ENCODE measurements at places on chromosomes 16 and 17.
A peak's percentile ranks its signal among the peaks of the same experiment; 100 is the strongest.

- DNase-seq = no peak
Observed at GRCh38 chr17:57168695-57169094, 83.6 kb downstream of the AKAP1 start.

- no peak for DNase-seq
Observed at GRCh38 chr17:11276486-11276885, 35.5 kb downstream of the SHISA6 start.

- DNase-seq = no peak
Observed at GRCh38 chr17:34113089-34113488, 142.0 kb upstream of the CCL2 start.

GRCh38 chr16:54645345-54645744 lies 285.3 kb upstream of the IRX5 start:
- DNase-seq = no peak

DNA sequence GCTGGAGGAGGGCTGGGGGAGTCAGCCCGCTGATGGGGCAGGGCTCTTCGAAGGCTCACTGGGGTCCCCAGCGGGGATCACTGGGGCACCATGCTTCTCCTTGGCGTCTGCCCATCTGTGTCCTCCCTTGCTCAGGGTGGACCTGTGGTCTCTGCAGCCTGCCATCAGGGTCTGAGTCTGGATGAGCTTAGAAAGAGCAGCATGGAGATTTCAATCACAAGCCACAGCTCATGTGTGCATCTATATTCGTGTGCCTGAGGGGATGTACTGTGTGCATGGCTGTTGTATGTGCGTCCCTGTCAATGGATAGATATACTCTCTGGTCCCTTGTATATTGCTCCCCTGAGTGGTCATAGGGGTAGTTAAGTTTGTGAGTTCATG lies 126.6 kb upstream of the SDK2 start:
- DNase-seq = no peak

DNA sequence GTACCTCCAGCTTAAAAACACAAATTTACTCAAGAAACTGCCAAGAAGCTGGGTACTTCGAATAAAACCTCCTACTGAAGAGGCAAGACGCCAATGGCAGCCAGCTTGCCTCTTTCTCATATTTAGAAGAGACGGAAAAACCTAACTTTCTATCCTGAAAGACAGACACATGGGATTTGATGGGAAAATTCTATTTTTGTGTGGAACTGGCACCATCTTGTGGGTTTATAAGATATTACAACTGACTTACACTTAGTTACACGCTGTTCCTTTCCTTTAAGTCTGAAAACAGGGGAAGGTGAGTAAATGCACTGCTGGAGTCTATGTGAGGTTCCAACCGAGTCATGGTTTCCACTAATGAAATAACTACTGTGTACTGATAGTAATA lies 10.3 kb downstream of the ZNF18 start:
- peak; percentile 0 for DNase-seq

GRCh38 chr17:81511804-81512561 lies 616 bp downstream of the ACTG1 start:
- DNase-seq = no peak

DNA sequence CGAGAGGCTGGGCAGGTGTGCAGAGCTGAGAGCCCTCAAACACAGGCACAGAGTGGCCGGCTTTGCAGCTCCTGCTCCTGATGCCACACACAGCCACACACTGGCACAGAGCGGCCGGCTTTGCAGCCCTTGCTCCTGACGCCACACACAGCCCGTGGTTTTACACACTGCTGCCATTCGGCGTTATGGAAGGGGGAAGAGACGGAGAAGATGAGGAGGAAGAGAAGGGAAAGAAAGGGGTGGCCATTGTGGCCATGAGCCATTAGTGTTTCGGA lies 26.8 kb downstream of the WSCD1 start:
- DNase-seq = no peak

DNA sequence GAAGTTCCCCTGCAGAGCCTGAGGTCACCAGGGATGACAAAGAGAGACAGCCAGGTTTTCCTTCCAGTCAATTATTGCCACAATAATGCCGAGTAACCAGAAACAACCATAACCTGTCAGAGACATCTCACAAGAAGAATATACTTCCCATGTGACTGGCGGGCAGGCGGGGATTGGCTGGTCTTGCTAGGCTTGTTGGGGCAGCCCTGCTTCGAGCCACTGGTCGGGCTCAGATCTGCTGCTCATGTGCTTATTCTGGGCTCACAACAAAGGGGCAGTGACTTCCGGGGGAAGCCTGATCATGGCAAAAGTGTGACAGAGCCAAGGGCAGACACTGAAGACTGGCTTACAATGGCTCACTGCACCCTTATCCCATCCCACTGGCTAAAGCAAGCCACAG lies 48.1 kb upstream of the IRX6 start:
- no peak for DNase-seq

DNA sequence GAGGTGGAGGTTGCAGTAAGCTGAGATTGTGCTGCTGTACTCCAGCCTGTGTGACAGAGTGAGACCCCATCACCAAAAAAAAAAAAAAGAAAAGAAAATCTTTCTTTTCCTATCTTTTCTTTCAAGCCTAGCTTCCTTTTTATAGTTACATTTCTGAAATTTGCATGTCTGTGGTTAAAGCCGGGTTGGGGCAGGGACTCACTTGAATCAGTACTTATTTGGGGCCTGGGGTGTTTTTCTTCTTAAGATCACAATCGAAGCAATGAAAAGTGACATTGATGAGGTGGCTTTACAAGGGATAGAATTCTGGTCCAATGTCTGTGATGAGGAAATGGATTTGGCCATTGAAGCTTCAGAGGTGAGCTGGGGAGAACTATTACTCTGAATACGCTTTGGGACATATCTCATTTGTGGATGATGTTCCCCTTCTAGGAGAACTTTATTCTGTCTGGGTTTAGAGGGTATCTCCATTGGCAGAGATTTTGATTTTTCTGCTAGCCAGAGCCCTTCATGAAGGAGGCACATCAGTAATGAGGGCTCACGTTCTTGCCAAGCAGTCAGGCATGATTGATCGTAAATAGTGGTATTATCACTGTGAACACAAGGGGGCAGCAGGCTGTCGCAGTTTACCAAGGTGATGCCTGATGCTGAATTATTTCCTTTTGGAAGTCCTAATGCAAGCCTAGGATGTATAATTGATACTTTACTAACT lies 14.3 kb downstream of the KPNB1 start:
- DNase-seq = peak; percentile 58
